A549 treated with RU486 at 1 μM for 4 hours (cell line): ENCODE measurements at places on chromosomes 16 and 17. TPM values are rescaled to one million over a fixed set of nuclear protein-coding genes. Genes with fewer than 3 reads are reported as not detected.

Gene RUNDC3A
- total RNA-seq, result 0.29 to 0.59 TPM (median 0.53 TPM) in 5 replicates

Gene ACSM5
- total RNA-seq, result not detected in 5 replicates

Gene KRT25
- not detected in 5 replicates for total RNA-seq

Gene MYH1
- total RNA-seq, result not detected in 5 replicates

Gene SPATA22
- total RNA-seq, result not detected in 5 replicates

Gene KRT24
- not detected in 5 replicates for total RNA-seq

Gene SLC16A11
- total RNA-seq, result not detected in 5 replicates

Gene FOXC2
- 2.1 to 3.4 TPM (median 2.9 TPM) in 5 replicates for total RNA-seq

Gene LITAFD
- total RNA-seq, result not detected in 5 replicates

Gene CCDC78
- 3.1 to 6.6 TPM (median 5.5 TPM) in 5 replicates for total RNA-seq

Gene IGSF6
- total RNA-seq, result not detected in 5 replicates

Gene CMTM2
- total RNA-seq, result not detected in 5 replicates

Gene BRIP1
- 1.8 to 4.6 TPM (median 4.3 TPM) in 5 replicates for total RNA-seq

Gene MAP2K6
- 6.8 to 10.0 TPM (median 8.4 TPM) in 5 replicates for total RNA-seq

Gene SKAP1
- 0.08 TPM in 1 of 5 replicates, not detected in the others for total RNA-seq

Gene TBC1D3
- not detected in 5 replicates for total RNA-seq

Gene GOSR2
- 31.4 to 44.0 TPM (median 40.5 TPM) in 5 replicates for total RNA-seq

Gene PYDC1
- total RNA-seq, result not detected in 5 replicates

Gene NKD1
- total RNA-seq, result 0.09 to 0.67 TPM (median 0.54 TPM) in 5 replicates

Gene HBA1
- total RNA-seq, result 0.55 to 1.8 TPM (median 1.1 TPM) in 4 of 5 replicates, not detected in the other

Gene SLC35B1
- total RNA-seq, result 84.0 to 110 TPM (median 90.8 TPM) in 5 replicates

Gene TSPAN10
- total RNA-seq, result 4.3 to 6.9 TPM (median 5.2 TPM) in 5 replicates

Gene PROCA1
- 1.2 to 2.3 TPM (median 1.5 TPM) in 5 replicates for total RNA-seq

Gene ACSF2
- 10.0 to 15.4 TPM (median 14.3 TPM) in 5 replicates for total RNA-seq

Gene RHBDL1
- 0.67 to 1.7 TPM (median 1.4 TPM) in 5 replicates for total RNA-seq

Gene ITGB3
- total RNA-seq, result 3.5 to 5.8 TPM (median 5.1 TPM) in 5 replicates

Gene CLDN6
- 0.19 to 0.74 TPM (median 0.34 TPM) in 5 replicates for total RNA-seq
